Spleen (tissue), 13 donors: ENCODE measurements at places on chromosomes 7 and 10. TPM values are rescaled to one million over a fixed set of nuclear protein-coding genes. Genes with fewer than 3 reads are reported as not detected.

Gene CCDC6
- 40.3 TPM for total RNA-seq

Gene TMEM213
- not detected for total RNA-seq

Gene SPDYE11
- not detected for total RNA-seq

Gene CCL26
- total RNA-seq = not detected

Gene PTN
- total RNA-seq = 6.2 TPM

Gene PNLIPRP2
- total RNA-seq = 0.60 TPM

Gene DIP2C
- 6.9 TPM for total RNA-seq

Gene ASNS
- total RNA-seq = 25.0 TPM

Gene SUN1
- total RNA-seq = 120 TPM

Gene CNNM1
- 0.17 TPM for total RNA-seq

Gene GDF2
- not detected for total RNA-seq

Gene KCNIP2
- total RNA-seq = 6.0 TPM

Gene INPP5A
- total RNA-seq = 41.3 TPM

Gene CPEB3
- 7.7 TPM for total RNA-seq

Gene FOXK1
- total RNA-seq = 35.7 TPM

Gene TMEM178B
- total RNA-seq = 1.7 TPM

Gene TMEM229A
- total RNA-seq = not detected

Gene ABCB1
- total RNA-seq = 25.6 TPM

Gene CLCN1
- 0.07 TPM for total RNA-seq

Gene NODAL
- total RNA-seq = not detected

Gene TWNK
- total RNA-seq = 8.7 TPM

Gene TMEM270
- total RNA-seq = not detected

Gene PLA2G12B
- not detected for total RNA-seq

Gene LRIT2
- not detected for total RNA-seq

Gene POLR2J
- total RNA-seq = 16.7 TPM

Gene ACSL5
- total RNA-seq = 44.9 TPM

Gene ACBD7
- total RNA-seq = not detected

Gene AKR1B15
- not detected for total RNA-seq

Gene LRIT1
- not detected for total RNA-seq

Gene ZNF746
- total RNA-seq = 43.6 TPM

Gene TRPV5
- not detected for total RNA-seq

Gene CXCL12
- 387 TPM for total RNA-seq

Gene SUN3
- not detected for total RNA-seq

Gene ADD3
- total RNA-seq = 101 TPM

Gene TMEM196
- total RNA-seq = not detected

Gene BAMBI
- 26.6 TPM for total RNA-seq

Gene POM121C
- 57.1 TPM for total RNA-seq
